Stimulated activated CD4-positive, alpha-beta T cell treated with anti-CD3 and anti-CD28 coated beads, Interleukin-15, amount 100 ng/mL, for 48 hours (primary cell): ENCODE measurements at places on chromosomes 2 and 18.

DNA sequence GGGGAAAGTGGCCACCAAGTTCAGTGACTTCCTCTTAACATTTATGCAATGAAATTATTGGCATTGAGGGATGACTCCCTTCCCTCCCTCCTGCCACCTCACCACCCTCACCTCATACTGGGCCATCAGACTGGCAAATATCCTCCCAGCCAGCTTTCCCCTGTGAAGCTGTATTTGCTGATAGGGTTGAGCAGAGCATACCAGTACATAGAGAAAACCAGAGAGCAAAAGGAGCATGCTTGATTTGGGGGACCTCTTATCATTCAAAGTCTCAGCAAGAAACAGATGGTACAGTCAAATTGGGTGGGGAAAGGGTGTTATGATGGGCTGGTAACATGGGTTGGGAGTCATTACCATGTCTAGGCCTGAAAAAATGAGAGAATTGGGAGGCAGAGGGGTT, 19.1 kb upstream of the B3GNT2 start:
- DNase-seq, result no peak

DNA sequence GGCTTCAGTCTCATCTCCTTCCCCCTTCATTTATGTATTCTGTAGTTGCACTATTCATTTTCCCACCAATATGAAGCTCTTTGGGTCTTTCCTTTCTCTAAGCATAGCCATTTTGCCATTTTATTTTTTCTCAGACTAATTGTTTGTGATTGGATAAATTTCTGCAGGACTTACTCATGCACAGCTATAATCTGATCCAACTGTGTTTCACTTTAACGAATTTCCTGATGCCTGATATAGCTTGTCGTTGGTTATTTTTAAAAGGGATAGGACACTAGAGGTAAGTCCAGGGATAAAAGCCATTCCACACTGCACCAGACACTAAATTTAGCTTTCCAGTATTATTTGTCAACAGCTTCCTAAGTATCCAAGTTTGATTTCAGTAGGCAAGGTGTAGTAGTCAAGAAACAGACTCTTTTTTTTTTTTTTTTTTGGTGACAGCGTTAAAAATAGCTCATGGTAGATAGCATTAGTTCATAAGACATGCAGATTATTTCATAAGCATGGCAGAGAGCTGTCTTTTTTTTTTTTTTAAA, 17.4 kb downstream of the ASB18 start:
- no peak for DNase-seq

DNA sequence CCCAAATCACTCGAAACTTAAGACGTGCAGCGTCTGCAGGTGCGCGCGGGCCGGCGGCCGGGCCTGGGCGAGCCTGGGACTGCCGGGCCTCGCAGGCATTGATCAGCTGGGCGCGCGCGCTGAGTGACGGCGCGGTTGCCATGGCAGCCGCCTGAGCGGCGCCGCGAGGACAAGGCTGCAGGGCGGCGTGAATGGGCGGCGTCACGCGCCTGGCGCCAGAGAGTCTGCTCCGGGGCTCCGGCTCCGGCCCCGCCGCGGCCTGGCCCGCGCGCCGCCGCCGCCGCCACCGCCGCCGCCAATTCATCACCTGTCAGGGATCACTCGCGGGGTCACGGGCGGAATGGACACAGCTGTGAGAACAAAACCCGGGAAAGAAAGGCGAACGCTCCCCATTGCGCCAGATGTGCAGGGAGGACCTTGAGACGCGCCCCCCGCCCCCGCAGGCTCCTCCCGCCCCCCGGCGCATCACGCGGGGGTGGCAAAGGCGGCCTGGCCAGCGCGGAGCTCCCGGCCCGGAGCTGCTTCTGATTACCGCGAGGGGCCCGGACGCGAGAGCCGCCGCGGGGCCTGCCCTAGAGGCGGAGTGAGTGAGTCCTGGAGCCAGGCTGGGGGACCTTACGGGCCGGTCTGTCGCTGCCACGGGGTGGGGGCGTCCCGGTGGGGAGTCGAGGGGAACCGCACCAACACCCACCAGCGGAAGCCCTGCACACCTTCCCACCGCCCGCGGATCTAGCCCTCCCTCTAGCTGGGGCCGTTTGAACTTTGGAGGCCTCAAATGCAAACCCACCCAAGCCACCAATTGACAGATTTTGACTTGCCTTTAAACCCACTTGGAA, 2.9 kb upstream of the ID2 start:
- DNase-seq, result peak; percentile 81

GRCh38 chr2:240350006-240350355, 85.5 kb upstream of the GPC1 start:
- DNase-seq, result no peak

GRCh38 chr2:122009561-122009960, 254.1 kb downstream of the TSN start:
- no peak for DNase-seq

DNA sequence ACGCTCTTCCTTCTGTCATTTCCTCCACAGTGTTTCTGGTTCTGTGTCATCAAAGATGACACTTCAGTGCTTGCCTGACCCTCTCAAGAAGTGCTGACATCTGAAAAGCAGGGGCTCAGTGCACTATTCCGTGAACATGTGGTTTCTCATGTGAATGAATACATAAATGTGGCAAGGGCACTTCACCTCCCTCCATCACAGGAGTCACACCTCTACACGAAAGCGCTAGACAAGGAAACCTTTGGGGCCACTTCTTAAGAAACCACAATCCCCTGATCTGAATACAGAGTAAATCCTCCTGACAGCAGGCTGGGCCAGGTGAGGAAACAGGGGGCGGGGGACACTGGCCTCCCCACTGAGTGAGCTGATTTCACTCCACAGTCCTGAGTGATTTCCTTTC, 145.8 kb upstream of the ACAA2 start:
- DNase-seq, result no peak

GRCh38 chr2:222982010-222982908, 69.7 kb upstream of the KCNE4 start:
- DNase-seq, result no peak

- no peak for DNase-seq
Observed at GRCh38 chr2:126241001-126241400, 415.0 kb upstream of the GYPC start.

- no peak for DNase-seq
Observed at GRCh38 chr2:60355849-60356261, 197.6 kb downstream of the BCL11A start.

GRCh38 chr2:186594001-186594722, 4.3 kb downstream of the ITGAV start:
- no peak for DNase-seq

GRCh38 chr18:78565240-78565639, 414.4 kb upstream of the SALL3 start:
- no peak for DNase-seq

GRCh38 chr2:227132986-227133385, 31.0 kb downstream of the COL4A4 start:
- DNase-seq, result no peak

DNA sequence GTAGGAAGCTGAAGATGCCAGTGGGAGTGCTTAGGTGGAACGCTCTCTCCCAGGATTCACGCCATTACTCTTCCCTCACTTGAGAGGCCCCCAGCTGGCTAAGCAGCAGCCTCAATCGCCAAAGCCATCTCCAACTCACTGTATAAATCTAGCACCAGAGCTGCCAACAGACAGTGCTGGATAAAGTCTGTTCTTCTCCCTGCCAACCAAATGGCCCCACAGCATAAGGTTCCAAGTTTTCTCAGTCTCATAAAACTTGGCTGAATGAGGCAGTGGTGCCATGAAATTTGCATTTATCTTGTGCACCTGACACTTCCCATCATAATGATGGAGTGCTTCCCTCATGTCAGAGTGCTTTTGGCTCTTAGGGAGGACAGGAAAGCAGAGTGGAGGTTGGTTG, 428.2 kb upstream of the ETAA1 start:
- no peak for DNase-seq

DNA sequence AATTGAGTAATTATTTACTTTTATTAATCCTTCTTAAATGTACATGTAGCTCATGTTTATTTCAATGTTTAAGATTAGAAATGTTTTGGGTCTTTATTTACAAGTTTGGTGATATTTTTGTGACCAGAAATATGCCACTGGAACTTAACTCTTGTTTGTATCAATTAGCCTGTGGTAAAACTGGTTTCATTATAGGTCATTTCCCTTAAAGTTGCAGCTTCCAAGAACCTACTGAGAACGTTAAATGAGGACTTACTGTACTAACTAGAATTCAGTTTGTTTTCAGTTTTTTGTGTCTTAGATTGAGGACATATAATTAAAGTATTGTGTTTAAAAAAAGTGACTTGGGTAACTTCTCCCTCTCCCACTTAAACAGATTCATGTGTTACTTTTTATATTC, 4.3 kb downstream of the TYW5 start:
- DNase-seq, result no peak
